GM19239 (cell line): ENCODE measurements at places on chromosomes 6 and 20.

- DNase-seq, result no peak
These were observed 14.2 kb downstream of the ARID1B start for GRCh38 chr6:156791320-156791850.

DNA sequence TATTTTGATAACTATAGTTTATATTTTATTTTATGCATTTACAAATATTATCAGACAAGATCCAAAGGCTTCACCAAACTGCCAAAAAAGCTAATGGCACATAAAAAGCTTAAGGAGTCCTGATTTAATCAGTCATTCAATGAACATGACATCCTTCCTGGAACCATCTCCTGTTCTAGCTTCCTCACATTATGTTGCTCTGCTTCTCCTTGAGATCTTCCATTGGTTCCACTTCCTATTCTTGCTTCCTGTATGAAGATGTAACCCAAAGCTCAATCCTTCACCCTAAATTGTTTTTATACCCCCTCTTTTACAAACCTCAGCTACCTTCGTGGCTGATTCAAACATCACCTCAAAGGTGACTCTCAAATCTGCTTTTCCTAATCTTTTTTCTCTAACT, 4.5 kb upstream of the BRD2 start:
- no peak for DNase-seq

- no peak for DNase-seq
These were observed 58.0 kb upstream of the SALL4 start for GRCh38 chr20:51860111-51860882.

DNA sequence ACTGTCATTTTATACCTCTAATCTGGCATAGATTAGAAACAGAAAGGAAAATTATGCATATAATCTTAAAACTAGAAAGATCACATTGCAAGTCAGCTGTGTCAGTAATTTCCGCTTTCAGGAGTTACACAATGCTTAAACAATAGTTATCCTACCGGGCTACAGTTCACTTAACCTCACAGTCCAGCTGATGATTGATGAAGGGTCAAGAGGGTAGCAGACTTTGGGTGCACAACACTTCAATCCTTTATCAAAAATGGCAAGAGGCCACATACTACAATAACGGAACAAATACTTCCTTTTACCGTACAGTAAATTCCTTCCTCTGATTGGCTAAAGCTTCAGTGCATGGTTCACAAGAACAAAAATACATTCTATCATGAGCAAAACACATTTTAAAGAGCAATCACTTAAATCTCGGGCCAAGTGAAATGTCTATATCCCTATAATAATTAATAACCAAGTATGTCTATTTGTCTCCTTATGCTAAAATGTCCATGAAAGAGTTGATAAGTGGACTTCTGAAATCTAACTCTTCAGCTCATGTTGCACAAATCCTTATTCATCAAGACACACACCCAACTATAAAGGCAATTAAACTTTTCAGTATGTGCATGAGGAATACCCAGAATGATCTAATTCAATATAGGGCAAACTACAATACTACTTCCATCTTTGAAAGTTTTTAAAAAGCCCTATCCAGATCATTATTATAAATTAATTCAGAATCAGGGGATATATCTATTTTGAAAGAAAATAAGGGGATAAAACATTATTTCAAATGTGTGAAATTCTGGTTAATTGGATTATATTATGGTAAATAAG, 76.8 kb downstream of the HIVEP2 start:
- no peak for DNase-seq

- no peak for DNase-seq
These were observed 31.0 kb upstream of the PSMF1 start for GRCh38 chr20:1087311-1087905.

GRCh38 chr6:69696273-69696672, 100.5 kb downstream of the LMBRD1 start:
- no peak for DNase-seq

DNA sequence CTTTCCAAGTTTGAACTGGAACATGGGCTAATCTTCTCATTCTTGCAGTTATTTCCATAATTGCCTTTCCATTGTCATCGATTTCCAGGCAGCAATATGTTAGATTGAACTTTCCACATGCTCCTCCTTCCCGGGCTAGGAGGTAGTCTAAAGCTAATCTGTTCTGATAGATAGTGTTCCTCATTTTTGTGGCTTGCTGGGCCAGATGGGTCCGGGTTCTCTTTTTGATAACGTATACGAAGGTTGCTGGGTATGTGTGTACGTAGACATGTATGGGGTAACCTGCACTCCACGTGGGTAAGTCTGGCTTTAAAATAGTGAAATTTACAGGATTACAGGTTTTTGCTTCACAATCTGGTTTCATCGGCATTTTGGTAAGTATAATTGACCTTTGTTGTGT, 14.0 kb upstream of the GMPR start:
- no peak for DNase-seq

- no peak for DNase-seq
These were observed 20.1 kb upstream of the FAXC start for GRCh38 chr6:99369533-99369932.

GRCh38 chr20:20856956-20857355, 144.5 kb upstream of the RALGAPA2 start:
- no peak for DNase-seq

GRCh38 chr20:24657196-24657595, 187.8 kb downstream of the SYNDIG1 start:
- DNase-seq, result no peak

DNA sequence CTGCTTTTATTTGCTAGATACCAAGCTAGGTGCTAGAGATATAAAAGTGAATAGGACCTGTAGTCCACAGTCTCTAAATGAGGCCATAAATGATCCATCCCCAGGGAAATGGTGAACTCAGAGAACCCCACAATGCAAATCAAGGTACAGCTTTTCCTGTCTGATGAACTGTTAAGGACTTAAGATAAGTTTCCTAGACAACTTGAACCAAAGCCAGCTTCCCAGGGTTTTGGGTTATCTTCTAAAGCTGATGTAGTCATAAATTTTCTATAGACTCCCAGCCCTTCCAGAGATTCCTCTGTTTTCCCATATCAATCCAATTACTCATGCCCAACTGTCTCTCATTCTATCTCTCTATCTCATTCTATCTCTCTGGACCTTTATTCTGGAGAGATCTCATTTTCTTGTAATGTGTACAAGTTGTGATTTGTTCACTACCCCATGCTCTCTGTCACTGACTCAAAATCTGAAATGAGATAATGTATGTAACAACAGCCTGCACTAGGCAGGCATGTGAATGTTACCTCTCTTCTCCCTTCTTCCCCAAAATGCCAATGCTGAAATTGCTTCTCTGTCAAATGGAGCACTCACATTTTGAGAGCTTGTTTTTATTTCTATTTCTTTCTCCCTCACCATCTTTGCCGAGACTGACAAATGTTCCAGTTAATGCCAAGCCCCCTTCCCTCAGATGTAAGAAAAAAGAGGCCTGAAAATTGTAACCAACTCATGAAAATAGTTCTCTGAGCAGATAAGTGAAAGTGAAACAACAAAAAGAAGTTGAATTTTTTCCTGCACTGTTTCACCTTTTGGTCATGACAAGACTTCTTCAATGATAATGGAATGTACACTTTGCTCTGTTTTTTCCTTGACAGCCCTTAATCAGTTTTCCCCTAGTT, 279.9 kb downstream of the SLC35F1 start:
- no peak for DNase-seq

DNA sequence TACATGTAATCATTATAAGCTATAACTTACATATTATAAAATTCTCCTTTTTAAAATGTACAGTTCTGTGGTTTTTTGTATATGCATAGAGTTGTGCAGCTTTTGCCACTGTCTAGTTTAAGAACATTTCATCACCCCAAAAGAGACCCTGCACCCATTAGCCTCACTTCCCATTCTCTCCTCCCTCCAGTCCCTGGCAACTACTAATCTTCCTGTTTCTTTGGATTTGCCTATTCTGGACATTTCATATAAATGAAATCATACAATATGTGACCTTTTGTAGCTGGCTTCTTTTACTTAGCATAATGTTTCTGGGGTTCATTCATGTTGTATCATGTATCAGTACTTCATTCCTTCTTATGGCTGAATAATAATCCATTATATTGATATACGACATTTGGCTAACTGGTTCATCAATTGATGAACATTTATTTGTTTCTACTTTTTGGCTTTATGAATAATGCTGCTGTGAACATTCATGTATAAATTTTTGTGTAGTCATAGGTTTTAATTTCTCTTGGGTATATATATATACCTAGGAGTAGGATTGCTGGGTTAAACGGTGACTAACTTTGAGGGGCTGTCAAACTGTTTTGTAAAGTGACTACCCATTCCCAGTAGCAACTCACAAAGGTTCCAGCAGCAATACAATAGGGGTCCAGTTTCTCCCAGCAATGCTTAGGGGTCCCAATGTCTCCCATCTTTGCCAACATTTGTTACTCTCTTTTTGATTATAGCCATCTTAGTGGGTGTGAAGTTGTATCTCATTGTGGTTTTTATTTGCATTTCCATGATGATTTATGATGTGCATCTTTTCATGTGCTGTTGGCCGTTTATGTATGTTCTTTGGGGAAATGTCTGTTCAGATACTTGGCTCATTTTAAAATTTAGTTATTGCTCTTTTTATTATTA, 10.7 kb downstream of the PTPRA start:
- no peak for DNase-seq

DNA sequence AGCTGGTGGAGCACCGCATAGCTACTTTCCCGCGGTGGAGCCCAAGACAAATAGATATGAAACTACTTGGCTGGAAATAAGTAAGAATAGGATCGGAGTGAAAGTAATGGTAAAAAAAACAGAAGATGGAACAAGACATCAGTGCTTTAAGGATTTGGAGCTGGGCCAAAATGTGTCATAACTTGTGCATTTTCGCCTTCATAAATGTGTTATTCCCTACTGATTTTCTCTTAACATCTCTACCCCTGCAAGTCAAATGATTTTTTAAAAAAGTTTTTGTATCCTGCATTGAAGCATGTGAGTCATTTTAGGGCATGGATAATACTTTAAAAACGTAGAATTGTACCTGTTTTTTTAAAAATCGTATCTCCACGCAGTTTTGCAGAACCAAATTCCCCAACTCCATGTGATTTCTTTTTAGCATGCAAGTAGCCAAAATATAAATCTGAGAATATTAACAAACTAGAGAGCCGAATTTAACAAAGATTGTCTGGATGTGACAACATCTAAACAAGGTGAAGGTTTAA, 882 bp upstream of the FAM184A start:
- no peak for DNase-seq

- no peak for DNase-seq
These were observed 164.3 kb downstream of the VEGFA start for GRCh38 chr6:43934183-43934802.

GRCh38 chr20:40606660-40607059, 82.4 kb downstream of the MAFB start:
- DNase-seq, result no peak

GRCh38 chr6:34512738-34513115, 43.4 kb downstream of the SPDEF start:
- no peak for DNase-seq

GRCh38 chr6:105428342-105428957, 25.6 kb upstream of the PREP start:
- no peak for DNase-seq

DNA sequence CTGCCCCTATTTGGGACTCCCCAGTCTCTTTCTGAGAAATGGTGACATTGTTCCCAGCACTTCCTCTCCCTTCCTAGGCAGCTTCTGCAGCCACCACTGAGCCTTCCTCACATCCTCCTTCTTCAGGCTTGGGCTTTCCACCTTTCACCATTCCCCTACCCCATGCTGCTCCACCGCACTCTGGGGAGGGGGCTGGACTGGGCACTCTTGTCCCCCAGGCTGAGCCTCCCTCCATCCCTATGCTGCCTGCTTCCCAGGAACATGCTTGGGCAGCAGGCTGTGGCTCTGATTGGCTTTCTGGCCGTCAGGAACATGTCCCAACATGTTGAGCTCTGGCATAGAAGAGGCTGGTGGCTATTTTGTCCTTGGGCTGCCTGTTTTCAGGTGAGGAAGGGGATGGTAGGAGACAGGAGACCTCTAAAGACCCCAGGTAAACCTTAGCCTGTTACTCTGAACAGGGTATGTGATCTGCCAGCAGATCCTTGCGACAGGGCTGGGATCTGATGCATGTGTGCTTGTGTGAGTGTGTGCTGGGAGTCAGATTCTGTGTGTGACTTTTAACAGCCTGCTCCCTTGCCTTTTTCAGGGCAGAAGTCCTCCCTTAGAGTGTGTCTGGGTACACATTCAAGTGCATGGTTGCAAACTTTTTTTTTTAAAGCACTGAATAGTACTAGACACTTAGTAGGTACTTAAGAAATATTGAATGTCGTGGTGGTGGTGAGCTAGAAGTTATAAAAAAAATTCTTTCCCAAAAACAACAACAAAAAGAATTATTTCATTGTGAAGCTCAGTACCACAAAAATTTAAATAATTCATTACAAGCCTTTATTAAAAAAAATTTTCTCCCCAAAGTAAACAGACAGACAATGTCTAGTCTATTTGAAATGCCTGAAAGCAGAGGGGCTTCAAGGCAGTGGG, 2.1 kb upstream of the CDKN1A start:
- no peak for DNase-seq

DNA sequence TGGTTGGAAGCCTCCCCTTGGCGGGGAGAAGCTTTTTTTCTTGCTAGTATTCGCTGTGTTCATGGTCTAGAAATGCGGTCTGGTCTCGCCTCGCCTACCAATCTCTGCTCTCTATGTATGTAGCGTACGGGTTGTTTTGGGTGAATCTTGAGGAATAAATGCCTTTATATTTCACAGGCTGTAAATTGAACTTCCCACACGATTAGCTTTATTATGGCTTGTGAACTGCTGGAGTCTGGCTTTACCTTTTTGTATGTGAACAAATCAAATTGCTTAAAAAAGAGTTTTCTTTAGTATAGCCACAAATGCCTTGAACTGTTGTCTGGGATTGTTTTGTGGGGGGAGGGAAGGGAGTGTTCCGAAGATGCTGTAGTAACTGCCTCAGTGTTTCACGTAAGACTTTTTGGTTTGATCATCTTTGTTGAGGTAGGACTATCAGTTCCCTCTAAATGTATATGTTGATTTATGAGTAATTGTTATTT, 2.2 kb downstream of the INSM1 start:
- DNase-seq, result no peak

- peak; percentile 42 for DNase-seq
These were observed 40.0 kb upstream of the CLDN20 start for GRCh38 chr6:155223646-155224451.
